ENCODE measurements at places on chromosomes 3 and 15.

DNA sequence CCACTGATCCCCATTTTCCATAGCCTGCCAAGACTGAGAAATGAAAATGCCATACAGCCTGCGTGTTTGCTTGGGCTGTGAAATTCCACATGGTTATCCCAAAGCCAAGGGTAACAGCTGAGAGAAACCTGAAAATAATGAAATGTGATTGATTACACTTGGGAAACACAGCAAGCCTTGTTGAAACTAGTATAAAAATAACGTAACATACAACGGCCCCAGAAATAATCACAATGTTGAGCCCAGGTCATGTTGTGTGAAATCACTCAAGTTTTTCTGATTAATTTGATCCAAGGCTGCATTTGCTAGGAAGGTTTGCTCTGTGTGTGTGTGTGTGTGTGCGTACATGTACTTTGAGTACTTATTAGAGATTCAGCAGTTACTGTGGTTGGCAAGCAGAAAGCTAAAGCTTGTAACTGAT, 269.0 kb downstream of the OXSM start:
- DNase-seq: no peak

- DNase-seq: no peak
Observed at GRCh38 chr3:16844791-16845190, 40.0 kb upstream of the PLCL2 start.

- peak; percentile 8 for DNase-seq
Observed at GRCh38 chr3:125163739-125164601, 48.6 kb downstream of the SLC12A8 start.

GRCh38 chr3:111653766-111654165, 58.6 kb upstream of the ZBED2 start:
- no peak for DNase-seq

DNA sequence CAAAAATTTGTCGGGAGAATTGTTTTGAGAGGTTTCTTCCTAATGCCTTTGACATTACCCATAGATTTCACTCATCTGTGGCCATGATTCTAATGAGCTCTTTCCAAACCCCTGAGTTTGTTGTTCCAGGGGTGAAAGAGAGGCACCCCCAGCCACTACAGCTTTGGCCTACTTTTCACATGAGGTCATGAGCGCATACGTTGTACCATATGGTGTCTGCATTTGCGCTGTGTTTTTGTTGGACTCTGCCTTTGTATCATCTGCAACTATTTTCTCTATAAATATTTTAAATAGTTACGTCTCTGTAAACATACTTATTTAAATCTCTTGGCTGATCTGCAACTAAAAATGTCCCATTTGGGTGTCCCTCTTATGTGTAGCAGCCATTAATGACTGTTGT, 107.9 kb downstream of the LRTM1 start:
- DNase-seq: no peak

DNA sequence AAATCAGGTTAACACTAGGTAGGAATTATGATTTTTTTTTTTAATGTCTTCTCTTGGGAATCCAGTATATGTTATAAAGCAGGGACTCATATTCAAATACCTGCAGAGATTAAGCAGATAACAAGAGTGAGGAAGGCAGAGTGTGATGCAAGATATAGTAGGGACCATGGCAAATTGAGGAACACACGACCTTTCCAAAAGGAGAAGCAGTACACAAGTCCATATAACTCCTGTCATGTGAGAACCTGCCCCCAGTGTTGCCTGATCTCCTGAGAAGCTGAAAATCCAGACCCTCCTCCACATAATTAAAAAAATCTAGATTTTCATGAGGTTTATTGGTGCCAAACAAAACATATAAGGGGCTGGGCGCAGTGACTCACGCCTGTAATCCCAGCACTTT, 3.6 kb downstream of the RFC4 start:
- no peak for DNase-seq

DNA sequence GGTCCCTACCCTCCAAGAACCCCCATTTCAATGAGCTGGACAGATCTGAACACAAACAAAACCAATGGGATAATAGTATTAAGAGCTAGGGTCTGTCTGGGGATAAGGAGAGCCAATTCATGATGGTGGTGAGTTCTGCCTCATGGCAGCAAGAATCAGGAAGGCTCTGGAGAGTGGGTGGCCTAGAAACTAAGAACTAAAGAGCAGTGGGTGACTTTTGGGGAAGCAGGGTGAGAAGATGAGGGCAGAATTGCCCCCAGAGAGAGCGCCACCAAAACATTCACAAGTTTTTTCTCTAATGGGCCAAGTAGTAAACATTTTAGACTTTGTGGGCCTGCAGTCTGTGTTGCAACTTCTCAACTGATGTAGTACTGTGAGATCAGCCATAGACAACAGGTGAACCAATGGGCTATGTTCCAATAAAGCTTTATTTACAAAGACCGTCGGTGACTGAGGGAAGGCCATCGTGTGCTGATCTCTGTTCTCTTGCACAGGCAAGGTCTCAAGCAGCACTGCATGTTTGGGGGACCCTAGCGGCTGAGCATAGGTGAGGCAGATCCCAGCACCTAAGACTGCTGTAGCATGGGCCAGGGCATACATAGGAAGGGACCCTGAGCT, 225.5 kb upstream of the ST8SIA2 start:
- DNase-seq: no peak

DNA sequence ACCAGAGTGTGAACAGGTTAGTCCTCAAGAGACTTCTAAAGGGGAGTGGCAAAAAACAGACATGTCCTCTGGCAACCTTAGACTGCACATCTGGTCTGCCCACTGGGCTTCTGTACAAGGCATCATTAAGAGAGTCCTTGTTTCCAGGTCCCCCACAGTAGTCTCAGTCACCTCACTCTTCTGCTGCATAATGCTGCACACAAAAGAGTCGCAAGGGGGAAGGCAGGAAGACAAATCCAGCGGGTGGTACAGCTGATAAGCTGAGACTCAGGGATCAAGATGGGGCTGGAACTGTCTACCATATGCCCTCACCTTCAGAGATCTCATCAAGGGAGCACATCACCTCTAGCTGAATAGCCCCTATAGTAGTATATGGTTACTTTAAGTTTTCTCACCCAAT, 27.4 kb upstream of the RPS17 start:
- DNase-seq: no peak

GRCh38 chr3:53775018-53775417, 71.2 kb downstream of the CHDH start:
- no peak for DNase-seq

GRCh38 chr3:117278424-117279190, 569.0 kb downstream of the TUSC7 start:
- peak; percentile 41 for DNase-seq

GRCh38 chr3:28252001-28252431, 10.6 kb downstream of the CMC1 start:
- no peak for DNase-seq

- no peak for DNase-seq
Observed at GRCh38 chr15:85412066-85412465, 31.7 kb downstream of the AKAP13 start.

- no peak for DNase-seq
Observed at GRCh38 chr15:69843276-69843899, 254.3 kb downstream of the TLE3 start.

DNA sequence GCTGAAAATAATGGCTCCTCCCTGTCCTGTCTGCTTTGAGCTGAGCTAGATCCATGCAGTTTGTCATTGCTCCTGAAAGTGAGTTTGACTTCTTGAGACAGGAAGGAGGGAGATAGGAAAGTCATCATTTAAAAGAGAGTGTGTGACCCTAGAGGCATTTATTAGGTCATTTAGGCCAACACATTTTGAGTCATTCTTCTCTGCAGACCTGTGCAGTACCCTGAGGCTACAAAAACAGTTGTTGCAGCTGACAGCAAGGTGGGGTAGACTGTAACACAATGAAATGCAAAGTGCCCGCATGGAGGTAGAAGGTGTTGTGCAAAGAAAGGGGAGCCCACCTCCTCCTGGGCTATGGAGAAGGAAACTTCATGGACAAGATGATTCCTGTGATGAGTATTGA, 102.8 kb upstream of the PFN2 start:
- no peak for DNase-seq

DNA sequence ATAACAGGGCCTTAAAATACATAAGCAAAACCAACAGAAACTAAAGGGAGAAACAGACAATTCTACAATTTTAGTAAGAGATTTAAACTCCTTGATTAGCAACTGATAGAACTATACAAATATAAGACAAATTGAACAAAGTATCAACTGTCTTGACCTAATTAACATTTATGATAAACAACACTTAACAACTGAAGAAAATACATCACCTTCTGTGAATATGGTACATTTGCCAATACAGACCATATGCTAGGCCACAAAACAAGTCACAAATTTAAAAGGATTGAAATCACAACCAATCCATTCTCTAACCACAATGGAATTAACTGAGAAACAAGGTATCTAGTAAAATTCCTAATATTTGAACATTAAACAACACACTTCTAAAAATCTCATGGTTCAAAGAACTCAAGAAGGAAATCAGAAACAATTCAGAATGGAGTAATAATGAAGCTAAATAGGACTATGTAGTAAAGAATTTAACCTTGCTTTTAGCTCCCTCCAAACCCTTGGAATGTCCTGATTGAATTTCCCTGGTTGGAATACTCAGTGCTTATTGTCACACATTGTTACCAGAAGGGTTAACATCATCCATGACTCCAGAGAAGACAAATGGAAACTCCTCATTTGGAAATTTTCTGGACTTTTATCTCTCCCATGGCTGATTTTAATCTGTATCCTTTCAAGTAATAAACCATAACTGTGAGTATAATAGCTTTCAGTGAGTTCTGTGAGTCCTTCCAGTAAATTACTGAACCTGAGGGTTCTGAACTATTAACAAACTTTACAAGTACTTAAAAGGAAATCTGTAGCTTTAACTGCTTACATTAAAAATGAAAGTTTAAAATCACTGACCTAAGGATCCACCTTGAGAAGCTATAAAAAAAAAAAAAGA, 88.8 kb downstream of the DLG1 start:
- no peak for DNase-seq

DNA sequence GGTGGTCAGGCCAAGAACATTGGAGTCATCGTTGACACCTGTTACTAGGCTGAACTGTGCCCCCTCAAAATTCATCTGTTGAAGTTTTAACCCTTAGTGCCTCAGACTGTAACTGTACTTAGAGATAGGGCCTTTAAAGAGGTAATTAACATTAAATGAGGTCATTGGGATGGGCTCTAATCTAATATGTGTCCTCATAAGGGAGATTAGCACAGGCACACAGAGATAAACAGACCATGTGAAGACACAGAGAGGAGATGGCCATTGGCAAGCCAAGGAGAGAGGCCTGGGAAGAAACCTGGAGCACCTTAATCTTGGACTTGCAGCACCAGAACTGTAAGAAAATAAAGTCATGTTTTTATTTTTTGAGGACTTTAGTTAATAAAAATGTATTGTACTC, 59.6 kb downstream of the PLCL2 start:
- no peak for DNase-seq

GRCh38 chr15:68598171-68599152, 19.7 kb downstream of the CORO2B start:
- DNase-seq: no peak

DNA sequence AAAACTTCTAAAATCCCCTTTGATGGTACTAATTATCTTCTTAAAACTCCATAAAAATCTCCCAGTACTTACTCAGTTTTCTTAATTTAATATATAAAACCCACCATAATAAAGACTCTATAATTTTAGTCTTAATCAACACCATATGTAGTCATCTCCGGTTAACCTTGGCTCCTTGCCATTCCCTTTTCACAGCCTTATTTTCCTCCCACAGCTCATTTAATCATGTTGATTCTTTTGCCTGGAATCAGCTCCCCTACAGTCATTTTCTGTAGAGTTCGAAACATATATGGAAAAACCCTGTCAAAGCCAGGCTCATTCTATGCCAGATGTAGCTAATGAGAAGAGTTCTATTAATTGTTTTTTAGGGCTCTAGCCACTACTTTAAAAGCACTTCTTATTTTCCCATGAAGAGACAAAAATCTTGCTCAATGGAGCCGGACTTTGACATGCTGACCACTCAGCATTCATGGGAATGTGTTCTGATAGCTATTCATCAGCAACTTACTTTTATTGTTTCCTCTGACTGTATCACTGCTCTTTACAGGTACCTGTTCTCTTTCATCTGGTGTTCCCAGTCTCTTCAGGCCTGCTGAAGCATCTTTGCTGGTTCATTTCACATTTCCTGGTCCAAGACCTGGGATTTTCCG, 573.4 kb downstream of the NAALADL2 start:
- DNase-seq: no peak

DNA sequence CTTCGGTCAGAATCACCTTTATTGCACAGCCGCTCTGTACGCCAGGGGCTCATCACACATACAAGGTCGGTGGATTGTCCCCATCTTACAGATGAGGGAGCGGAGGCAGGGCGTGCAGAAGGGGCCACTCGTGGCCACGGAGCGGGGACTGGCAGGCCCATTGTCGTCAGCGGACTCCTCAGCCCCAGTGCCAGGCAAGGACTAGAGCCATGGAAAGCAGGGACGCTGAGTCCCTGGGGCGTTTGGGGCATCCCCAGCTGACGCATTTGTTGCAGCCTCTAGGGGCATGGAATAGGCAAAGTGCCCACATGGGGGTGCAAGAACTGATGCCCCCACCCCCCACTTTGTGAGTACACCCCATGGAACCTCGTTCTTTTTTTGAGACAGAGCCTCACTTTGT, 29.8 kb upstream of the FURIN start:
- DNase-seq: no peak

- DNase-seq: no peak
Observed at GRCh38 chr3:74149466-74149865, 465.0 kb downstream of the CNTN3 start.

- DNase-seq: no peak
Observed at GRCh38 chr15:60396560-60396957, 1.2 kb downstream of the ANXA2 start.

DNA sequence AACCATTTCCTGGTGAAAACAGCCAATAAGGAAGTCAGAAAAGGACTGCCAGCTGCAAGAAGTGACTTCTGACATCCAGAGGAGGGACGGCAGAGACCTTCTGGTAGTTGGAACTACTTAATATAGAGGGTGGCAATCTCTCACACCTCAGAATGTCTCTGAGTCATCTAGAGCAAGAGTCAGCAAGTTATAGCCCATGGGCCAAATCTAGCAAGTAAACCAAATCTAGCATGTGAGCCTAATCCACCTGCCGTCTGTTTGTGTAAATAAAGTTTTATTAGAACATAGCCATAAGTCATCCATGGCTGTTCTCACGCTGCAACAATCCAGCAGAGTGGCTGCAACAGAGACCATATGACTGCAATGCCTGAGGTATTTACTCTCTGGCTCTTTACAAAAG, 160.5 kb upstream of the NR2E3 start:
- DNase-seq: no peak

- no peak for DNase-seq
Observed at GRCh38 chr15:77800305-77800704, 167.6 kb upstream of the LINGO1 start.

DNA sequence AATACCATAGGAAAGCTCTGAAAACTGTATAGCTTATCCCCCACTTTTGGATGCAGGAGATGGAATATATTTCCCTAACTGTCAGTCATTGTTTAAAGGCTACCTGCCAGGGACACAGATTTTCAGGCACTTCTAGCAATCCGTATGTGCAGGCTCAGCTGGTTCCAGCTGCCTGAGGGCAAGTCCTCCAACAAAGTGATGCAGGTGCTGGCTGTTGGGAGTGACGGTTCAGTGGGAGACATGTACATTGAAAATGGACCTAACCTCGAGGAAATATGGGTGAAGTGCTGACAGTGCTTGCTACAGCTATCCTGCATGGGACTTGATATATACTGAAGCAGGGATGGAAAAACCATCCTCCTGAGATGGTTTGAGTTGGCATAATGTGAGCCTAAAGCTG, 153.1 kb upstream of the GAP43 start:
- no peak for DNase-seq

- DNase-seq: no peak
Observed at GRCh38 chr3:147705651-147706051, 296.5 kb downstream of the ZIC1 start.
